ENCODE measurements at places on chromosomes 1 and 21.

GRCh38 chr1:37174341-37174740 lies 140.0 kb upstream of the GRIK3 start:
- no peak for DNase-seq

DNA sequence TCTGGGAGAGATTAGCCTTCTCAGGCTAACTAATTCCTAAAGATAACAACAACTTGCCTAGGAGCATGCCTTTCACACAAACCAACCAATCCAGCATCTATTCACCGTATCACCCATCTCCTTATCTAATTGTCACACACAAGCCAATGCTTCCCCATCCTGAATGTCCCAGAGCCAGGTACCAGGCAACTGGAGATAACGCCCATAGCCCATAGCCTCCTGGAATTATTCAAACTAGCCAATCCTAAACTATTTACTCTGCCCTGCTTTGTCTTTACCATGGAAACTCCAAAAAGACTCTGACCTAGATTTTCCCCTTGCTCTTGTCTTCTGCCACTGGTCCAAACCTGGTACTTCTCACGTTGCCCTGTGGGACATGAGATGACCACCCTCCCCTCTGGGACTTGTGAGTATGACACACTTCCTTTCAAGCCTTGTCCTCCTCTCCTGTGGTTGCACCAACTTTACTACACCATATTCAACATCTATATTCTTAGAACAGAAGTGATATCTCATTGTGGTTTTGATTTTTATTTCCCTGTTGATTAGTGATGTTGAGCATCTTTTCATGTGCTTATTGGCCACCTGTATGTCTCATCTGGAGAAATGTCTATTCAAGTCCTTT lies 8.8 kb upstream of the ATG4C start:
- DNase-seq = no peak

- DNase-seq = peak; percentile 25
These were observed 141.8 kb downstream of the TTLL7 start for GRCh38 chr1:83857103-83857502.

DNA sequence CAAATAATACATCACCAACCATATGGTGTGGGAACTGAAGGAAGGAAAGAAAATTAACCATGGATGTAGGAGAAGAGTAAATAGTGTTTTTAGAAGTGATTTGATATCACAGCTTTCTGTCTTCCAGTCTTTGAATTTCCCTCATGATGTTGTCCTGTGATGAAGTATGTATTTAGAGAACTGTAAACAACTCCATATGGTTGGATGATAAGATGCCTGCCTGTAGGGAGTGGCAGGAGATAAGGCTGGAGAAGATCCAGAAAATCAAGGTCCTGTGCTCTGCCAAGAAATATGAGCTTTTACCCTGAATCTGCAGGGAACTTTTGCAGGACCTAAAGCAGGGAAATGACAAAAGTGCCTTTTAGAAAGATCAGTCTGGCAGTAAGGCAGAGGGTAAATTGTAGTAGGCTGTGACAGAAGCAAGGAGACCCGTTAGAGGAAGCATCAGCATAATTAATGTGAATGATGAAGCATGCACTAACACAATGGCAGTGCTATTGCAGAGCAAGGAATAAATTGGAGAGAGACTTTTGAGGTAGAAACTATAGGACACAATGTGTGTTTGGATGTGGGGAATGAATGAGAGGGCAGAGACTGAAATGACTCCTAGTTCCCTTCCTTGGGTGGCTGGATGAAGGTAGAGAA lies 21.9 kb downstream of the CEPT1 start:
- no peak for DNase-seq

DNA sequence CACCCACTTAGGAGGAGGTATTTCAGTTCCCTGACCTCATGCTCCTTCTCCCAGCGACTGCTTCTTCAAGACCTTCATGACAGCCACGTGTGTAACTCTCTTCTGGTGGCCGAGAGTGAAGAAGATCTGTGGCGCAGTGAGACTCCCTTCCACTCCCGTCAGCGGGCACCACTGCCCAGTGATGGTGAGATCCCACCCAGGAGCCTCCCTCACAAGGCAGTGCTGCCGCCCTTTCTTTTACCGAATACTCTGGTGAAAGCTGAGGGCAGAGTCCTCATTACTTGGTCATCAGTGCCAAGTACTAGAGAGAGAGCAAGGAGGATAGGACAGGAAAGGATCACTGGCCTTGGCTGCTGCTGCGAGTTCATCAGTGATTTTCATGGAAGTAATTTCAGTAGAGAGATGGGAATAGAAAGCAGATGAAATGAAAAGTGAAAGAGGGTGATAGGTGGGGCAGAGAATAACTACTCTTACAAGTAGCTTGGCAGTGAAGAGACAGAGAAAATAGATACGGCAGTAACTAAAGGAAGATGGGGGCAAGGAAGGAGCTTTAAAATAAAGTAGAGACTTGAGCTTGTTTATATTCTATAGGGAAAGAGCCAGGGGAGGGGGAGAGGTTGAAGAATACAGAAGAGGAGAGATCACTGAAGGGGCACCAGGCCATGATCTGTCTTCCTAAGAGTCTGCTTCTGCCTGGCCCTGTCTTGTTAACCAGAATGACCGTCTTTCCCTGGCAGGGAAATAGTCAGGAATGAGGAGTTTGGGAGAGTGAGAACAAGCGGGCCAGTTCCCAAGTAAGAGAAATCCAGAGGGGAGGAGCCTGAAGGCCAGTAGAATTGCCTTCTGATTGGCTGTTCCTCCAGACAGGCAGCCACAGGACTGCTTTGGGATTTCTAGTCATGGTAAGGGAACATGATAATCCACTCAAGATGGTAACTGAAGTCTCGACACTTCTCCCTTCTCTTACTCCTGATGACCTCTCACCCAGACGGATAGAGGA lies 18.3 kb downstream of the HYI start:
- peak; percentile 81 for DNase-seq

GRCh38 chr1:107590087-107590486 lies 374.9 kb downstream of the VAV3 start:
- no peak for DNase-seq

DNA sequence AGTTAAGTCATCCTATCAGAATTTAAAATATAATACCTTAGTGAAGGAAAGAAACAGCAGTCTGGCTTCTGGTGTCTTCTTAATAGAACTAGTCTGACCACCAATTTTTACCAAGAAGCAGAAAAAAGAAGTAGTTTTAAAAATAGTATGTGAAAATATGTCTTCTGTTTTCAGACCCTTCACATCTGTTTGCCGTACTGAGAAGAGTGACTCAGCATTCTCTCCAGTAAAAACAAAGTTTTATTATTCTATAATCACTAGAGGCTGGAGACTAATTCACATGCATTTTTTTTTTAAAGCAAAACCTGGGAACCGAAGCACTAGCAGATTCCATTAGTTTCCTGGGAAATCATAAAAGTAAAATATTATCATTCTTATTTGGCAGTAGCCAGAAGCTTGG lies 163.8 kb downstream of the COL24A1 start:
- peak; percentile 52 for DNase-seq

DNA sequence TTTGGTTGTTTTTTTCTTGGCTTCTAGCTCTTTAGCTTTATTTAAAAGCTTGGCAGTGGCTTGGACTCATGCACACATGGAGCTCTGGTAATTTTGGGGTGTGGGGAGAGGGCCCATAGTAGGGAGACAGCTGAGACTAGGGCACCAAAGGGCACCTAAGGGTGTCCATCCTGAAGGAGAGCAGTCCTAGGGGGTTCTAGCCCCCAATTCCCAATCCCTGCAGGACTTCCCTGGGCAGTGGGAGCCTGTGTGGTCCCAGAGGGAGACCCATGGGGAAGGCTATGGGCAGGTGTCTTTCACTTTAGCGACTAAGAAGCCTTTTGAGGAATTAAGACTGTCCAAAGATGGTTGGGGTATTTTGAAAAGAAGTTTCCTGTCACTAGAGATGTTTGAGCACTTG lies 6.9 kb downstream of the CYP4B1 start:
- no peak for DNase-seq

GRCh38 chr1:185674201-185674600 lies 60.0 kb upstream of the HMCN1 start:
- no peak for DNase-seq

GRCh38 chr1:161267321-161267720 lies 8.8 kb downstream of the PCP4L1 start:
- no peak for DNase-seq

DNA sequence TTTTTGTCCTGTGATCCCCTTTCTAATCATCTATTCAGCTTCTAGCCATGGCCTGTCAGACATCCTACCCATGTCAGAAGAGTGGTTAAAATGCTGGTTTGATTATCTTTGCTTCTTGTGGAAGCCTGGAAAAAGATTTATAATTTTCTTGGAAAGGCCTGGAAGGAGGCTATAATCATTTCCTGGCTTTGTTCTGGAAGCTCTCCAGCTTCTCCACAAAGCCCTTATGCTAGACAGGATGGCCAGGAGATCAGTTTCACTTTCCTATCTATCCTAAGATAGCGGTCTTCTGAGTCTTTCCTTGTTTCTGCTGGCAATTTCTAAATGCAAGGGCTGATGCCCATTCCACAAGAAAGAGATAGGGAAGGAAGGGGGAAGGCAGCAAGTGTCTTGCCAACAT lies 90.9 kb upstream of the SLC44A3 start:
- DNase-seq = peak; percentile 67

DNA sequence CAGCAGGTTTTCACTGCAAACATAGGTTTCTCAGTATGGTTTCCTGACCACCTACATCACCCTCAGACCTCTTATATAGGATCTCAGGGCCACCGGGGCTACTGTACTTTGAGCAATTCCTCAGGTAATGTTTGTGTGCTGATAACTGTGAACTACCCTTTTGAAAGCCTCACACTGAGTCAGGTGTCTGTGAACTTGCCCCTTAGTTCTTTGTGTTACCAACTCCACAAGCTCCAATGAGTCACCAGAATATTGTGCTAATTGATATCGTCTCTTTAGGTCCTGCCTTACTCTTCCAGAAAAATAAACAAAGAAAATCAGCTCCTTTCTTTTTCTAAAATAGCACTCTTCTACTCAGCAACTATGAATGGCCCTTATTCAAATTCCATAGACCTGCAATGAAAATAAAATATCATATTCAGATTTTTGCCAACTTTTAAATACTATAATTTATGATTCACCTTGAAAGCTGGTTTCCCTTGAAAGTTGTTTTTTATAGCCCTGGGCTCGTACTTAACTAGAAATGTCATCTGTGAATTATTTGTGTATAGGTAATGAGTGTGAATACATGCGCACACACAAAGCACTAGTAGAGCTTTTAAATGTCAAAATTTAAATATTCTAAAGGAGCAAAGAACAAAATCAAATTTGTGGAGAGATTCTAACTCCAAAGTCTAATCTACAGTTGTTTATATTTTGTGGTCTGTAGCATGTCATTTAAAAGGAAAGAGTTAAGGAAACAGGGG lies 88.1 kb upstream of the WARS2 start:
- DNase-seq = no peak

DNA sequence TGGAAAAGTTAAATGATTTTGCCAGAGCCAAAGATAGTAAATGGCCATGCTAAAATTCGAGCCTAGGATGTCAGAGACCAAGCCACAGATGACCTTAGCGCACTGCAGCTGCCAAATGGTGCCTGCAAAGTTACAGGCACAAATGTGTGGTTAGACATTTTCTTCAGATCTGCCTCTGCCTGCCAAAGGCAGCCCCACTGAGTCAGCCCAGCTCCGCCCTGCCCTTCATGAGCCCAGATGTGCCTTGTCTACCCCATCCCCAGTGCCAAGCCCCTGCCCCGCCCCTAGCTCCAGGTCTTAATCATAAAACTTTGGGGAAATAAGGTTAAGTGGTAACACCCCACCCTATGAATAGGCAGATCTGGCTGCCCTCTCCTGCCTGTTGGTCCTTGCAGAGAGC lies 105.9 kb downstream of the DTL start:
- DNase-seq = no peak

DNA sequence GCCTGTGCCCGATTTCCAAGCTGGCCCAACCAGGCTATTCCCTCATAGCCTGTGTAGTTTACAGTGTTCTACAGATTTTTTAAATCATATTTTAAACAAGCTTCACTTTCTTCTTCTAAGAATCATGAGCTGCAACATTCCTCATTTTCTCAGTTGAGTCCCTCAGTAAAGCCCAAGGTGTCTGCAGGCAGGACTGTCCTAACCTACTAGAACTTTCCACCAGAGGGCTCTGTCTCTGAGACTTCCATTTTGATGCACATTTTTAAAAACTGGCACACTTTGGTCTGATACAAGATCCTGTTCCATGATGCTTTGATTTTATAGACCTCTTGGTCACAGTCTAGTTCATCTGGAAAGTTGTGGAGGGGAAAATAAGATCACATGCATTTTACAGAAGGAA lies 21.6 kb upstream of the SLAMF6 start:
- no peak for DNase-seq

GRCh38 chr21:31366825-31367224 lies 22.8 kb upstream of the TIAM1 start:
- DNase-seq = no peak

DNA sequence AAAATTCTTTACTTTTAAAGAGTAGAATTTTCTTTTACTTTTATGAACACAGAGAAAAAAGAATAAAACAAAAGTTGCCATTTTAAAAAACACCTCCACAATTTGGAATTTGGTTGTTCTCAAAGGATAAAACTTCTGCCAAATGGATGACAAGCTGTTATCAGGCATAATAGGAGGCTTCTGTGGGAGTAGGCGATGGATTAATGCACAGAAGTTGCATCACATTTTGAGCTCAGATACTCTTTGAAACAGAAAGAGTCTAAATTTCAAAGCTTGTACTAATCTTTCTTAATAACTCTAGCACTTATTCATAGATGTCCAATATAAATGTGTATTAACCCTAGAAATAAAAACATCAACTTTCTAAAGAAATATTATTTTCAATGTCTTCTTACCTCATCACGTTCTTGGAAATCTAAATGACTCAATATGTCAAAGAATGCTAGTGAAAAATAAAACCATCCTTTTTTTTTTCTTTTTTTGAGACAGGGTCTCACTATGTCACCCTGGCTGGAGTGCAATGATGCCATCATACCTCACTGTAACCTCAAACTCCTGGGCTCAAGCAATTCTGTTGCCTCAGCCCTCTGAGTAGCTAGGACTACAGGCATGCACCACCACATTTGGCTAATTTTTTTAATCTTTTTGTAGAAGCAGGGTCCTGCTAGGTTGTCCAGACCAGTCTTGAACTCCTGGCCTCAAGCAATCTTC lies 112.8 kb upstream of the USP25 start:
- no peak for DNase-seq

GRCh38 chr1:181062836-181063428 lies 25.6 kb upstream of the IER5 start:
- peak; percentile 17 for DNase-seq

DNA sequence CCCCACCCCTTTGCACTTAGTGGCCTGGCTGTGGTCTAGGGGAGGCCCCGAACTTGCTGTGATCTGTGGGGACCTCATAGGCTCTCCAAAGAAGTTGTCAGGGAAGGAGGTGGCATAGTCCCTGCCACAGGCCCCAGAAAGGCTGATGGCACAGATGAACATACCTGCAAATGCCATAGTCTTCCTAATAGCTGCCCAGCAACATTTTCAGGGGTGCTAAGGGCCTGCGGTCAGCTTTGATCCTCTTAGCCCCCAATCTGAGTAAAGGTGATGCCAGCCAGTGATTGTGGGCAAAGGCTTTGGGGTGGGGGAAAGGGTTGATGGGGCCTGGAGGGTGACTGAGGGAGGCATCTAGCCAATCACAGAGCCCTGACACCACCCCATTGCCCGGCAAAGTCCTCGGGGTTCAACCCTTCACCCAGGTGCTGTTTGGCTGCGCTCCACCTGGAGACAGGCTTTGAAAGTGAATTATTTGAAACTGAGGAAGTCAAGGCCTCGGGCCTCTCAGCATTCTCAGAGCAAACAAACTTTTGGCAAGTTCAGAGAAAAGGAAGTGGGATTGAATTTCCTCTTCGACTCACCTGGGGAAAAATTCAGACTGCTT lies 35.8 kb downstream of the PAX7 start:
- no peak for DNase-seq

All from stromal cell of bone marrow (primary cell).